ENCODE measurements at places on chromosomes 3 and 15.

- DNase-seq = no peak
These were observed 34.0 kb downstream of the RHCG start for GRCh38 chr15:89462198-89462912.

GRCh38 chr3:194688946-194689345 lies 3.3 kb downstream of the FAM43A start:
- no peak for DNase-seq

- DNase-seq = no peak
These were observed 137.3 kb downstream of the KCNMB2 start for GRCh38 chr3:178673529-178673928.

DNA sequence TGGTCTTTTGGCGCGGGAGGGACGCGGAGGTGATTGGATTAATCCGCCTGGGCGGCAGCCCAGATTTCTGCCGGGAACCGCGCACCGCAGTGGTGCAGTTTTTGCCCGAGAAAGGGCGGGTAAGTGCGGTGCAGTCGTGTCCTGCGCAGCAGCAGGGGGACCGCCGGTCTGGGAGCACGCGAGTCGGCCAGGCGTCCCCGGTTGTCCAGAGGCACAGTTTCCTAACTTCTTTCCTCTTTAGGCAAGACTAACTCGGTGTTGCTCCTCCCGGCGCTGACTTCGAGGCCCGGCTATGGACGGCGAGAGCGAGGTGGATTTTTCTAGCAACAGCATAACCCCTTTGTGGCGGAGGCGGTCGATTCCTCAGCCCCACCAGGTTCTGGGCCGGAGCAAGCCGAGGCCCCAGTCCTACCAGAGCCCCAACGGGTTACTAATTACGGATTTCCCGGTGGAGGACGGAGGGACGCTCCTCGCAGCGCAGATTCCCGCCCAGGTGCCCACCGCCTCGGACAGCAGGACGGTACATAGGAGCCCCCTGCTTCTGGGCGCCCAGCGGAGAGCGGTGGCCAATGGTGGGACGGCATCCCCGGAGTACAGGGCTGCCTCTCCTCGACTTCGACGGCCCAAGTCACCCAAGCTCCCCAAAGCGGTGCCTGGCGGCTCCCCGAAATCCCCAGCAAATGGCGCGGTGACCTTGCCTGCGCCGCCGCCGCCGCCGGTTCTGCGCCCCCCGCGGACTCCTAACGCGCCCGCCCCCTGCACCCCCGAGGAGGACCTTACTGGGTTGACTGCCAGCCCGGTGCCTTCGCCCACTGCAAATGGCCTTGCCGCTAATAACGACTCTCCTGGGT lies 736 bp downstream of the ARHGEF26 start:
- DNase-seq = no peak

DNA sequence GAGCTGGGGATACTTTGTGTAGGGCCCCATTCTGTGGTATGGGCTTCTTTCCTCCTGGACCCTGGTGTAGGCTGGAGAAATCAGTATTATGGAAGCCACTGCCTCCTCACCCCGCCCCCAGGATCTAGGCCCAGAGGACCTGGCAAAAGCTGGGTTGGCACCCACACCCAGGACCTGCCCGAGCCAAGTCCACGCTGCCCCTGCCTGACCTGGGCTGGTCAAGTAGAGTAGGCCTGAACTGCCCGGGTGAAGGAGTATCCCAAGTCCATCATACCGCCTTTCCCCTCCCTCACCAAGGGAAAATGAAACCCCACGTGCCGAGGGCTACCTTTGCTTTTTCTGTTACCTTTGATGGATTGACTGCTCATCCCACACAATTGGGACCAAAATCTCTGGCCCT lies 37.7 kb upstream of the TRAK1 start:
- DNase-seq = no peak

All from stimulated activated CD4-positive, alpha-beta T cell treated with anti-CD3 and anti-CD28 coated beads, TNF-alpha, amount 100 ng/mL, for 48 hours (primary cell).